Forelimb muscle (tissue), 1 donor: ENCODE measurements at places on chromosomes 3 and 15. TPM values are rescaled to one million over a fixed set of nuclear protein-coding genes. Genes with fewer than 3 reads are reported as not detected.

DNAH12 gene
- 0.71 TPM for polyA plus RNA-seq

MUC20 gene
- polyA plus RNA-seq = 3.5 TPM

SMARCC1 gene
- 57.4 TPM for polyA plus RNA-seq

SAXO2 gene
- polyA plus RNA-seq = 2.2 TPM

DLL4 gene
- polyA plus RNA-seq = 14.1 TPM

CPNE9 gene
- not detected for polyA plus RNA-seq

BCL6 gene
- 30.6 TPM for polyA plus RNA-seq

LTF gene
- 3.0 TPM for polyA plus RNA-seq

RAB27A gene
- polyA plus RNA-seq = 5.8 TPM

FBXW12 gene
- polyA plus RNA-seq = 0.15 TPM

GOLGA8S gene
- polyA plus RNA-seq = 0.92 TPM

SLC2A2 gene
- polyA plus RNA-seq = not detected
